ENCODE measurements at places on chromosomes 4 and X.

DNA sequence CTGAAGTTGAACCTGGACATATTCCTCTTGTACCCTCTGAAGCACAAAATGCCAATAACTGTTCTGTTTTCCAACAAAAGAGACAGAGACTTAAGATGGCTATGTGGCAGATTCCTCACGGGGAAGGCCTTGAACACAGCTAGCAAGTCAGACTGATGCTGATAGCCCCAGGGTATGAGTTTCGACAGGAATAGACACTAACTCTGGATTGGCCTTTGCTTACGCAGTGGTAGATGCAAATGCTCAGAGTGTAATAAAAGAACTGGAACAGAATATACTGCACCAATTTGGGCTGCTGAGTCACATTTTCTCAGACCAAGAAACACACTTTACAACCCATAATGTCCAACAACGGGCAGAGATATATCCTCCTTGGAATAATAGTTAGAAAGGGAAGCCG lies 173.8 kb downstream of the DLG3 start:
- DNase-seq = no peak

GRCh38 chr4:73800206-73800605 lies 36.3 kb upstream of the CXCL6 start:
- DNase-seq = no peak

- DNase-seq = no peak
Observed at GRCh38 chr4:1285790-1286553, 3.7 kb upstream of the MAEA start.

GRCh38 chr4:139555705-139556070 lies 331 bp downstream of the SETD7 start:
- DNase-seq = no peak

DNA sequence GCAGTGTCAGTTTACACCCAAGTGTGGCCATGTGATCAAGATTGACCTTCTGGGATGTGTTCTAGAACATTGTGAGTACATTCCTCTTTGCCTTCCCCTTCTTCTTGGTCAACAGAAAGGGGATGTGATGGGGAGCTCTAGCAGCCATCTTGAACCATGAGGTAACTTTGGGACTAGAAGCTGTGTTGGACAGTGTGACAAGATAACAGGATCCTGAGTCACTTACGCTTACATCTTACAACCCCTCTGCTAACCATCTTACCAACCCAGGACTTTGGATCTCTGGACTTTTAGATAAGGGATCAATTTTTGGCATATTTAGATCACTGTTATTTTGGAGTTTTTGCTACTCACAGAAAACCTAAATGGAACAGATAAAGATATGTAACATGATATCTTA lies 625.6 kb downstream of the BCOR start:
- DNase-seq = no peak

DNA sequence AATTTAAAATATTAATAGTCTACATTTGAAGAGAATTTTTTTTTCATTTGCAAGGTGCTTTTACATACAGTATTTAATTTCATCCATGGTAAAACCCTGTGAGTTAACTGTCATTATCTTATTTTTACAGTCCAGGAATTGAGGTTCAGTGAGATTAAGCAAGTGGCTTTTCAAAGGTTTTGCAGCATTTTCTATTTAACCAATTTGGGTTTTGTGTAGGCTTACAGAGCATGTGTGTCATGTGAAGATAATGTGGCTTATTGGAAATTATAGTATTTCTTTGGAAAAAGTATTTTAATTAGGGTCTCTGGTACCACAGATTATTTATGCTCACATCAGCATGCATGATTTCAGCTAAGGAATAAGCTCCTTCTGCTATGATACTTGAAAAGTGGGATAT lies 4.5 kb downstream of the XK start:
- no peak for DNase-seq

- DNase-seq = no peak
Observed at GRCh38 chr4:129998436-129999150, 902.6 kb downstream of the C4orf33 start.

DNA sequence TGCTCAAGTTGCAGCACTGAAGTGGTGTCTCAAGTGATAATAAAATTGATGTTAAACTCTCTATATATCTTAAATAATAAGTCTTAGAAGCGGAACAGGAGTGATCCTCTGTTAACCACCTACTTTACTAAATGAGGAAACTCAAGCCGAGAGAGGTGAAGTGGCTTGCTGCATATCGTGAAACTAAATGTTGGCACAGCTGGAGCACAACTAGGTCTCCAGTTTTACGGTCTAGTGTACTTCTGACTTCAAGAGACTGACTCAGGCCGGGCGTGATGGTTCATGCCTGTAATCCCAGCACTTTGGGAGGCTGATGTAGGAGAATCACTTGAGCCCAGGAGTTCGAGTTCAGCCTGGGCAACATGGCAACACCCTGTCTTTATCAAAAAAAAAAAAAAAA lies 35.5 kb upstream of the PLS3 start:
- no peak for DNase-seq

- DNase-seq = no peak
Observed at GRCh38 chr4:3724319-3725231, 41.6 kb upstream of the ADRA2C start.

- peak; percentile 53 for DNase-seq
Observed at GRCh38 chr4:151659601-151660364, 101.0 kb downstream of the GATB start.

DNA sequence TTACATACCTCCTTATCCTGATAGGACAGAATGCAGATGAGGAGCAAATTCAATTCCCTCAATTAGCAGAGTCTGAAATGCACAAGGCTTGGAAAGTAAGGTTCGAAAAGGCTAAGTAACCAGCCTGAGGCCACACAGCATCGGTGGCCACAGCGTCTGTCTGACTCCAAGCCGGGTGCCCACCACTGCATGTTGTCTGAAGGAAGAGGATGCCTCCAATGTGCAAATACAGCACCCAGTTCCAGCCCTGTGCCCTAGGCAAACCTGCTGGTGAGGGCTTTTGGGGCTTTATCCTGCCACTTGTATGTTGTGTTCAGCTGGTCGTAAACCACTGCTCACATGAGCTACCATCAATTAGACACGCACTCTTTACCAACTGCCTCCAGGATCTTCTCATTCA lies 48.6 kb upstream of the PPP2R2C start:
- no peak for DNase-seq

GRCh38 chr4:116027311-116027710 lies 913.9 kb upstream of the NDST4 start:
- no peak for DNase-seq

GRCh38 chr4:125368146-125368545 lies 53.4 kb downstream of the FAT4 start:
- no peak for DNase-seq

DNA sequence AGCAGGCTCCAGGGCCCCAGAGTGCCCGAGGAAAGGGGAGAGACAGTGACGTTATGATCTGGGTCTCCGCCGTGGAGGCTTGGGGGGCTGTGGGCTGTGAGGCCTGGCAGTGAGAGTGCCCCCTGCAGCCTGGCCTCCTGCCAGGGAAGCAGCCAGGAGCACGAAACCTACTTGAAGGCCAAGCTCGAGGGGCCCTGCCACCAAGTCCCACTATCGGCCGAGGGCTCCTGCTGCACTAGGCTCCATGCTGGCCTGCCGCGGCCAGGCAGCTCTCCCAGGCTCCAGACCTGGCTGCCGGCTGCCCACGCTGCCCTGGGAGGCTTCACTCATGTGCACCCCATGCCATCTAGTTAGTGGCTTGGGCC lies 18.7 kb downstream of the FLNA start:
- DNase-seq = no peak

DNA sequence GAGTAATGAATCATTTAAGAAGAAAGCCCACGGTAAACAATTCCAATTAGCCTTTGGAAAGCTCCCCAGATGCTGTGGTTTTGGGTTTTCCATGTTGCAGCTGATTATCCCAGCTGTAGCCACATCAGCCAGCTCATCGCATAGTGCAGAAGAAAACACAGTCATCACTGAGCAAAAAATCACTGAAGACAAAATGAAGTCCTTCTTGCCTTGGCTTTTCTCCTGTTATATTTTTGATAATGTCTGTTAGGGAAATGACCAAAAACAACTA lies 193.0 kb upstream of the C1QTNF7 start:
- peak; percentile 61 for DNase-seq

- DNase-seq = no peak
Observed at GRCh38 chr4:3708103-3708510, 58.1 kb upstream of the ADRA2C start.

GRCh38 chr4:4868758-4869723 lies 9.6 kb downstream of the MSX1 start:
- no peak for DNase-seq

GRCh38 chrX:118773782-118774181 lies 46.4 kb downstream of the IL13RA1 start:
- DNase-seq = no peak

DNA sequence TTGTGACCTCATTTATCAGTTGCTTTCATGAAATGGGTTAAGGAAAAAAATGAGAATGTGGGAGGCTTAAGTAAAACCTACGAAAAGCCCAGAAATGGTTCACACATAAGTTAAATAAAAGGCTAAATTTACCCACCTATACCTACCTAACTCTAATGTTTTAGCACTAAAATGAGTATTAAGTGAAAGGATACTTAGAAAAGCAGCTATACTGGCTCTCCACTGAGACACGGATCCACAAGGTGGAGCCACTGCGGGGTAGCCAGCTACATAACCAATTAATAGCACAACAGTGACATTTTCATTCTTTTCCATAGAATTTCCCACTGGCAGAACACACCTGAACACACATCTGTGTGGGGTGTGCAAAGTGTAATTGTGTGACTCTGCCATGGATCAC lies 101.9 kb downstream of the MAML3 start:
- no peak for DNase-seq

- no peak for DNase-seq
Observed at GRCh38 chrX:153640736-153641575, 6.0 kb upstream of the DUSP9 start.

- no peak for DNase-seq
Observed at GRCh38 chrX:72037601-72038000, 94.1 kb downstream of the RTL5 start.

- DNase-seq = no peak
Observed at GRCh38 chr4:145283909-145284308, 103.5 kb upstream of the OTUD4 start.

DNA sequence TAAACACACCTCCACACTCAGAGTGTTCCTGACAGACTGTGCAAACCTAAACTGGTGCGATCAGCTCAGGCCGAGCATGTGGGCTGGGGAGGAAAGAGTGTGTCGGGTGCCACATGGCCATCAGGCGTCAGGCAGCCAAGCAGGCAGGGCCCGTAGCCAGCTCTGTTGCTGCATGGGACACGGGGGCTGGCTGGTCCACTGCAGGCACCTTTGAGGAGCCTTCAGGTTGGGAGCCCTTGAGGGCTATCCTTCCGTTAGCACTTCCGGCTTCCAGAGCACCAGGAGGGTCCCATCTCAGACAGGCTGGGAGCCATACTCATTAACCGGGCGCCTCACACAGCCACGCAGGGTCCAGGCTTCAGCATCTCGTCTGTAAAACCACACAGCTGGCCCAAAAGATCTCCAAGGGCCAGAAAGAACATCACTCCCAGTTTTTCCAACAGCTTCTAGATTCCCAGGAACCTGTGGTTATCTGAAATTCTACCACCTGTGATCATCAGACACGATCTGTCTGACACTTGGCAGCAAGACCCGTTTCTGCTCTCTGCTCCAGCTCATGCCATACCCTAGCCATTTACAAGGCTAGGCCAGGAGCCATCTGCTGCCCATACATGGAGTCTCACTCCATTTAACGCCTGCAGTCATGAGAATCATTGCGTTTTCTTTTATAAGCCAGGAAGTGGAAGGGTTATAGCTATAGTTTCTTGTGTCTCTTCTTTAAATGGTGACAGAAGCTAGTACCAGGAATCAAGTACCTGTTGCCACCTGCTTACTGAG lies 87.5 kb downstream of the NSUN7 start:
- DNase-seq = no peak

DNA sequence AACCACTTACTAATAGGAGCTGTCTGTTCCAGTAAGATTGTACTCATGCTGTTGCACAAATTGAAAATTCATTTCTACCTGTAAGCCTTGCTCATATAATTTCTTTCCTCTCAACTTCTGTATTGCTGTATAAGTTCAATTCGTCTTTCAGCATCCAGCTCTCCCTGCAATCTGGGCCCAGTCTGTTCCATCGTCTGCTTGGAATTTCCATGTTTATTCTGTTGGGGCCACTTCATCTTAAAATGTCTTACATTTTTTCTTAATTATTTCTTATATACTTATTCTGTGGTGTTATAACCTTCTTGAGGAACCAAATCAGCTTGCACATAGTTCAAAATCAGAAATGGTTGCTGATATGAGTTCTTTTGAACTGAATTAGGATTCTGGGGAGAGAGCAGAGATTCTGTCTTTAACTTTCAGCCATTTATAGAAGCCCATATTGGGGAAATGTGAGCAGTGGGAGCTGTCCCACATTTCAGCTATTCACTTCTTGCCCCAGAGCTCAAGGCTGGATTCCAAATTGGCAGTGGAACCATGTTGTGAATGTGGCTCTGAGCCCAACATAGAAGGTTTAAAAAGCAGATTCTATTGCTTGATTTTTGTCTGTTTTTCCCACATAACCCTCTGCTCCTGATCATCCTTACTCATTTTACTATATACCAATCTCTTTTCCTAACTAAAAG lies 291.9 kb downstream of the BMPR1B start:
- DNase-seq = no peak

- no peak for DNase-seq
Observed at GRCh38 chrX:19798423-19798822, 89.0 kb downstream of the SH3KBP1 start.

- DNase-seq = peak; percentile 38
Observed at GRCh38 chr4:77104791-77105540, 29.2 kb upstream of the CCNI start.

DNA sequence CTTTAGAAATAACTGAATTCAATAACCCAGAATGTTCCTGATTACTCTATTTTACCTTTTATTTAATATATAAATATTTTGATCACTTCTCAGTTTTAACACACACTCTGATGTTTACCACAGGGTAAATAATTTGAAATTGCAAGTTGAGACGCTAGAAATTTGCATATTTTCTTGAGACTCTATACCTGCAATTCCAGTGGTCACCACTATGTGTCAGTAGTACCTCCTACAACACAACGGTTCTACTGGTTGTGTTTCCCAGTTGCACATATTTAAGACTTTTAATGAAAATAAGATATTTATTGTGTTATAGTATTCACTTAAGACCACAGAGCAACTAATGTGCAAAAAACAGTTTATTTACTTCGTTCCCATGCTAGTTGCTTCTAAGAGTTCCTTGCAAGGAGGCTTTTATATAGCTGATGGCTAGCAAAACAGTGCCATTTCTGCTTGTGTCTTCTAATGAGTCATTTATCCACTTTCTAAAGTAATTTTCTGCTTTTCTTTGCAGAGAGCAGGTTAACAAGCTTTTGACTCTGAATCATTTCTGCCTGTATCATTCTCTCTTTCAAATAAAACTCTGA lies 98.9 kb upstream of the PDLIM3 start:
- DNase-seq = no peak

- DNase-seq = no peak
Observed at GRCh38 chr4:7653510-7654369, 219.0 kb upstream of the PSAPL1 start.
